Thyroid gland (tissue), 4 donors: ENCODE measurements at places on chromosomes 16 and 17. TPM values are rescaled to one million over a fixed set of nuclear protein-coding genes. Genes with fewer than 3 reads are reported as not detected.
A peak's percentile ranks its signal among the peaks of the same experiment; 100 is the strongest.

DNA sequence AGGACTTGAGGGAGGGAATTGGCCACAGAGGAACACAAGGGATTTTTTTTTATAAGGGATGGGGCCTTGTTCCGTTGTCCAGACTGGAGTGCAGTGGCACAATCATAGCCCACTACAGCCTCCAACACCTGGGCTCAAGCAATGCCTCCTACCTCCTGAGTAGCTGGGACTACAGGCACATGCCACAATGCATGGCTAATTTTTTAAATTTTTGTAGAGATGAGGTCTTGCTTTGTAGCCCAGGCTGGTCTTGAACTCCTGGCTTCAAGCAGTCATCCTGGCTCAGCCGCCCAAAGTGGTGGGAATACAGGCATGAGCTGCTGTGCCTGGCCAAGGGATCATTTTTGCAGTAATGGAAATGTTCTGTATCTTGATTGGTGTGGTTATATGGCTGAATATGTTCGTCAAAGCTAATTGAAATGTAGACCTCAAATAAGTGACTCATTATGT, 56.9 kb downstream of the VMP1 start:
- no peaks in the 10 kb centered on the region for H3K36me3 ChIP-seq
- no peaks in the 10 kb centered on the region for H3K27me3 ChIP-seq
- peaks cover 9% of the 10 kb centered on the region for H3K4me1 ChIP-seq
- H3K27ac ChIP-seq: no peak overlapping the region
- no peak for DNase-seq

GRCh38 chr17:46865100-46865499, 13.7 kb downstream of the WNT9B start:
- no peaks in the 10 kb centered on the region for H3K4me1 ChIP-seq
- H3K27me3 ChIP-seq: no peaks in the 10 kb centered on the region
- no peak overlapping the region for H3K4me3 ChIP-seq

DNA sequence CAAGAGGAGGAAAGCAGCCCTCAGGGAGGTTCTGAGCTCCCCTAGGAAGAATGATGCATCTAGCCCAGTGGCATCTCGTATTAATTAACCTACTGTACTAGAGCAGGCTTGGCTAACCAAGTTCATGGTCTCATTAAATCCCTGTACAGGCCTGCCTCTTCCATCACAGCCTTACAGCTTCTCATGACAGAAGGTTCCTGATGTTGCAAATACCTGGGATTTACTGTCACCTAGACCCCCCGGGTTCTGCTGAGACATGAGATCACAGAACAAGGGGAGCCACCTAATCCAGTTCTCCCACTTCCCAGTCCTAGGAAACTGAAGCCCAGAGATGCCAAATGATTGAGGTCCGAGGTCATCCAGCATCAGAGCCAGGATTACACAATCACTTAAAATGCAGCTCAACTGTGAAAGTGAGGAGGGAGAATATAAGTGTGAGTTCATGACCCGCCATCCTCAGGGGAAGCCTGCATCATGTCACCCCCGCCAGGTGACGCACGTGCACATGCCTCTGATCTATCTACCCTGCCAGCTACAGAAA, 23.9 kb downstream of the ACLY start:
- DNase-seq: peak; percentile 30
- peaks cover 5% of the 10 kb centered on the region for H3K4me1 ChIP-seq
- no peak overlapping the region for H3K4me3 ChIP-seq
- no peaks in the 10 kb centered on the region for H3K27me3 ChIP-seq
- H3K36me3 ChIP-seq: peaks cover 60% of the 10 kb centered on the region

The GNAO1 gene
- 3.3 TPM for total RNA-seq

GRCh38 chr16:53093162-53093744, 38.5 kb downstream of the CHD9 start:
- no peaks in the 10 kb centered on the region for H3K36me3 ChIP-seq
- DNase-seq: no peak
- H3K27ac ChIP-seq: peak overlapping the region; percentile 17
- H3K4me1 ChIP-seq: peaks cover 17% of the 10 kb centered on the region
- H3K27me3 ChIP-seq: no peaks in the 10 kb centered on the region

DNA sequence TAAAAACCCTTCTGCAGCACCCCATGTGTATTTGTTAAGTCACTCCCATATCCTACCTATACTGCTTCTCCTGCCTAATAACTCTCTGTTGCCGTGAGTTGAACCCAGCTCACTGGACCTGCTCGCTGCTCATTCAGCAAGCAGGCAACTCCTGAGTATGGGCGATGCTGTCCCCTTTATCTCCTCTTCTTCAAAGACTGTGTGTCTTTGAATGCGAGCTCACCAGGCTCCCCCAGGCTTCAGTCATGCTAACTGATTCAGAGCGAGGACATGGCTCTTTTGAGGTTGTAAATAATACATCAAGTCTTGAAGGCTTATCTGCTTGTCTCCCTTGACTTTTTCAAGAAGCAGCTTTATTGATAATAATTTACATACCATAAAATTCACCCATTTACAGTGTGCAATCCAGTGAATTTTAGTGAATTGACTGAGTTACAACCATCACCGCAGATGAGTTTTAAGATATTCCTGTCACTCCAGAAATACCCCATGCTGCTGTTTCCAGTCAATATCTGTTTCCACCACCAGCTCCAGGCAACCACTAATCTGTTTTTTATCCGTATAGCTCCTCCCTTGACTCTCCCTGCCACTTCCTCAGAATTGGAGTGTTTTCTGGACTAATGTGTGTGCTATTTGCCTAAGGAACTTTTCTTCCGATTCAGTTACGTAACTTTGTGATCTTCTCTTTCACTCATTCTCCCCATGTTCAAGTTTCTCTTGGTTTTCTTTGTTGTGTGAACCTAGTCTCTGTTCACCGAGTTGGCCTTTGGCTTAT, 132.2 kb downstream of the SPECC1 start:
- H3K27me3 ChIP-seq: no peaks in the 10 kb centered on the region
- no peaks in the 10 kb centered on the region for H3K4me1 ChIP-seq
- DNase-seq: no peak
- H3K4me3 ChIP-seq: no peak overlapping the region
